Caki2 (cell line): ENCODE measurements at places on chromosomes 13 and 19. TPM values are rescaled to one million over a fixed set of nuclear protein-coding genes. Genes with fewer than 3 reads are reported as not detected.

DNA sequence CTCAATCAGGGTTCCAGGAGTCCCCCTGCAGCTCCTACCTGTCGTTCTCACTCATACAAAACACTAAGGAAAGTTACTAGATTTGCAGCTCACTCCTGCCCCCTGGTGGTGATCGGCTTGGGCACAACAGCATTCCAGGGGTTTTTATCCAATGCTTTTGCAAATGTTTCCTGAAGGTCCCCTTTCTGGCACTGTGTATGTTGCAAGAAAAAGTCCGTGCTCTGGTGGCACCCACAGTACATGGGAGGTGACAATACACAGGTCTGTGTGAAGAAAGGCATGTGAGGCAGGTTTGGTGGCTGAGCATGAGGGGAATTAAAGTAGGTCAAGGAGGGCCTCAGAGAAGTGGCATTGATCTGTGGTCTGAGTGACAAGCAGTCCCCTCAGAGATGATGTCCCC, 8.6 kb upstream of the TYK2 start:
- DNase-seq, result peak; percentile 51

DNA sequence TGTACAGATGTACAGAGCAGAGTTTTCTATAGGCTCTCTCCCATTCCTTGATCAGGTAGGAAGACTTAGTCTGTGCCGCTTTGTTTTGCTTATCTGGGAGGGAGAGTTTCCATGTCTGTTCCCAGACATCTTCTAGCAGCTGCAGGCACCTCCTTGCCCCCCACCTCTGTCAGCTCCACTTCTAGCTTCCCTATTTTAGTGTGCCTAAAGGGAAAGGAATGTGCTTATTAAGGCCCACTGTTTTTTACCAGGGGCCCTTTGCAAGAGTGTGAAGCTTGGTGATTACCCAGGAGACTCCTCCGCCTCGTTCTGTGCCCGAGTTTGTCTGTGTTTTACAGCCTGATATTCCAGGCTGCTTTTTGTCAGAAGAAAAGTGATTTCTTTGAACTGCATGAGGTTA, 1984.4 kb downstream of the OLFM4 start:
- DNase-seq, result no peak

GRCh38 chr13:102212729-102213128, 189.1 kb downstream of the FGF14 start:
- no peak for DNase-seq

GRCh38 chr19:20245309-20245708, 78.3 kb downstream of the ZNF486 start:
- no peak for DNase-seq

KANK3 gene
- total RNA-seq, result 5.3 and 5.6 TPM in 2 replicates

- DNase-seq, result no peak
These were observed 55.7 kb downstream of the MRPL57 start for GRCh38 chr13:21232196-21232595.

- no peak for DNase-seq
These were observed 20.3 kb upstream of the GGACT start for GRCh38 chr13:100608906-100609305.

GRCh38 chr13:19674898-19675297, 41.4 kb downstream of the MPHOSPH8 start:
- no peak for DNase-seq

DNA sequence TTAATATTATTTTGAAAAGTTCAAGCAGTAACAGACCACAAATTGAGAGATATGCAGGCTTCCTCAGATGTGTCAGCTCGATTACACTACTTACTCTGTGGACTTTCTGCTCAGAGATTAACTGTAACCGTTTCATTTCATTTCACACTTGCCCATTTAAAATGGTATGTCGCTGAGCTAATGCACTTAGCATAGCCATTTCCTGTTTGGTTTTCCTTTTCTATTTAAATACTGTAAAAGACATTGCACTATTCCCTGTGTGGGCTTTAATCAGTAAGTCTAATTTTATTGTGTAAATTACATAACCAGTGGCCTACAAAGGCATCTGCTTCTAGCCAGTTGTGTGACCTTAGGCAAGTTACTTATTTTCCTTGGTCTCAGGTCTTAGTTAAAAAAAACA, 237.6 kb downstream of the LACC1 start:
- no peak for DNase-seq

UGGT2 gene
- total RNA-seq, result 27.8 and 31.4 TPM in 2 replicates

SHD gene
- not detected in 2 replicates for total RNA-seq

- peak; percentile 39 for DNase-seq
These were observed at the start of gene FPR1 for GRCh38 chr19:51751655-51752054. FPR1 (minus strand) TSS chr19:51751878; CDS start chr19:51746994, 4,884 bp downstream.

SIGLEC12 gene
- total RNA-seq, result not detected in 2 replicates

GRCh38 chr19:49212016-49212701, 54.6 kb downstream of the TRPM4 start:
- no peak for DNase-seq

DNA sequence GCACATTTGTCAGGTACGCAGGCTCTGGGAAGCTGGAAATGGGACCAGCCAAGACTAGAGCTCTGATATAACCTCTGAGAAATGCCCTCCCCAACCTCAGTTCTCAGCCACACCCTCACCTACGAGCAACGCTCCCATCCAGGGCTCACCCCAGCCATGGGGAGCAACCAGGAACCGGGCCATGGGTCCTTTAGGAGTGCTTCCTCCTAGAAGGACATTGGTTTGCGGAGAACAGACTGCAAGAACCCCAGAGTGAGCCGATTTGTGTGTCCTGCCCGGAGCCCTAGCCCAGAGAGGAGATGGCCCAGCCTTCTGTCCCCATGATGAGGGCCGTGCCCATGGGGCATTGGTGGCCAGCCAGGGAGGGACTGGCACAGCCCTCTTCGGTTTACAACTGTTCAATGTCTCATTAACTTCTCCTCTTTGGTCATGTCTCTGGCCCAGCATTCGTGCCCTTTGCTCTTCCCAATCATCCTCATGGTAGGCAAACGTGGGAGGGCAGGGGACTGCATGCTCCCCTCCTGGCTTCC, 32.9 kb upstream of the IGSF23 start:
- DNase-seq, result no peak

GRCh38 chr13:45626731-45627374, 11.3 kb upstream of the ERICH6B start:
- no peak for DNase-seq

- DNase-seq, result no peak
These were observed 56.6 kb downstream of the PDS5B start for GRCh38 chr13:32642858-32643257.

DNA sequence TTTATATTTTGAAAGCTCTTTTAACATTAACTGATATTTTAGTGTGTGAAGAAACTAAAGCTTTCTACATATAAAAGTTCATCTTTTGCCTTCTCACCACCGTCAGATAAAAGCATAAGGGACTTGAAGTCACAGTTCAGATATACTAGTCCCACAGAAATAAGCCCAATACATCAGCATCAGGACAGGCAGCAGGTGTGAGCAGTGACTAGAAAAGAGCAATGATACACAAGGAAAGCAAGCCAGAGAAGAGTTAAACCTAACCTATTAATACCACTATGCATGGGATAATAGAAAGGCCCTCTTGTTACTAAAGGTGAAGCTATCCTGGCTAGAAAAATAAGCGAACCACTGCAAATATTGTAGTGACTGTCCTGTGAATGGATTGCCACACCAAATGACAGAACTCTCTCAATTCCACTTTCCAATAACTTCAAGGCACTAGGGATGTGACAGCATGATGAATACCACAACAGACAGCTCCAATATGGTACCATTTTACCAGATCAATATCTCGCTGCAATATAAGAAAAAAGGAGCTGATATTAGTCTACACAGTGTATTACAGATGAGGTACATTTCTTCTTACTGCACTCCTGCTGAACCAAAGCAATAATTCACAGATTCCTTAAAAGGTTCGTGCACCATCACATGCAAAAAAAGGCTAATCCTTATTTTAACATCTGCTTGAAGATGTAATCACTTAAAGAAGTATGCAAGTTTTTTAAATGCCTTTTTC, 114.1 kb downstream of the DACH1 start:
- DNase-seq, result no peak

GRCh38 chr13:47129461-47129860, 232.6 kb upstream of the HTR2A start:
- no peak for DNase-seq

SIPA1L3 gene
- total RNA-seq, result 35.9 and 39.9 TPM in 2 replicates

- DNase-seq, result no peak
These were observed 204.1 kb downstream of the KATNAL1 start for GRCh38 chr13:30103161-30103840.

- peak; percentile 2 for DNase-seq
These were observed 44.1 kb upstream of the RANBP3 start for GRCh38 chr19:6021878-6022569.

GRCh38 chr19:51342631-51343569, 961 bp upstream of the VSIG10L start:
- DNase-seq, result no peak

- DNase-seq, result no peak
These were observed 22.0 kb upstream of the RB1 start for GRCh38 chr13:48281556-48281955.

DNA sequence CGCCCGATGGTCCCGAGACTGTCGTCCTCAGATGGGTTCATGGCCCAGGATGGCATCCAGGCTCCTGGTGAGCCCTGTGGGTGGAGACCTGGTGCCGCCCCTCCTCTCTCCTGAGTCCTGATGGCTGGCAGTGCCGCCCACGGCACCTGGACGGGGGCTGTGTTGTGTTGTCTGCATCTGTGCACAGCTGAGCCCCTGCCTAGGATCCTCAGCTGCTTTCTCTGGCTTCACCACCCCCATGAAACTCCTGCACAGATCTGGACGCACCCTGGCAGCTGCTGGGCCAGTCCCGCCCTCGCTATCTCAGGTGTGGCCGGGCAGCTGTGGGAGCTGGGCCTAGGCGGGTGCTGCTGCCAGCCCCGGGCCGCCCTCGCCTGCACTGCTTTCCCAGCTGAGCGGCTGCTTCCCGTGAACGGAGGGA, 27.7 kb downstream of the MCF2L start:
- no peak for DNase-seq

LILRA6 gene
- total RNA-seq, result not detected in 2 replicates

GNG7 gene
- total RNA-seq, result 0.38 and 0.47 TPM in 2 replicates
